ENCODE measurements at places on chromosomes 2 and 18.

- DNase-seq: no peak
Measured at GRCh38 chr18:26624443-26624842, 76.1 kb upstream of the KCTD1 start.

DNA sequence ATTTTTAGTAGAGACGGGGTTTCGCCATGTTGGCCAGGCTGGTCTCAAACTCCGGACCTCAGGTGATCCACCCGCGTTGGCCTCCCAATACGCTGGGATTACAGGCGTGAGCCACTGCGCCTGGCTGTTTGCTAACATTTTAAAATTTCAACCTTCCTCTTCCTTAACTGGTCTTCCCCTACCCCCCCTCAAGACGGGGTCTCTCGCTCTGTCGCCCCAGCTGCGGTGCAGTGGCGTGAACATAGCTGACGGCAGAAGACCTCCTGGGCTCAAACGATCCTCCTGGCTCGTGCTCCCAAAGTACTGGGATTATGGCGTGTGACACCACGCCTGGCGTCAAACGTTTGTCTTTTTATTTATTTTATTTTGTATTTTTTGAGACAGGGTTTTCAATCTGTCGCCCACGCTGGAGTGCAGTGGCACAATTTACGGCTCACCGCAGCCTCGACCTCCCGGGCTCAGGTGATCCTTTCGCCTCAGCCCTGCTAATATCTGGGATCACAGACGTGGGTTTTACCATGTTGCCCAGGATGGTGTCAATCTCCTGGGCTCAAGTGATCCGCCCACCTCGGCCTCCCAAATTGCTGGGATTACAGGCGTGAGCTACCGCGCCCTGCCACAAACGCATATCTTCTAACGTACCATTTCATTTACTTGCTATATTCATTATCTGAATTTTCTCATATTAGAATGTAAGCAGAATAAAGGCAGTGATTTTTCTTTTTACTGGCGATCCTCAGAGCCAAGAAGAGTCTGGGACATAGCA is 984 bp upstream of the MSH2 start:
- no peak for DNase-seq

DNA sequence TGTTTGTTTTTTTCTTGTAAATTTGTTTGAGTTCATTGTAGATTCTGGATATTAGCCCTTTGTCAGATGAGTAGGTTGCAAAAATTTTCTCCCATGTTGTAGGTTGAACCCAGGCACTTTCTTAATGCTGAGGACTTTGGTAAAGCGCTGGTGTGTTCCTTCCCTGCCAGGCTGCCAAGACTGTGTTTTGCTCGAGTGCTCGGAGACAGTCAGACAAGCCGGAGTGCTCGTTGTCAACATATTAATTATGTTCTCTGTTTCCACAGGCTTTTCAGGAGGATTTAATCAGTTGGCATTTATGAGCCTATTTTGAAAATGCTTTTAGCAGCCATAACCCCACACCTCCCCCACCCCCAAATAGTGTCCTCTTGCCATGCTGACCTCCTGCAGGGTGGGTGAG is 6.4 kb downstream of the MTCL1 start:
- no peak for DNase-seq

- peak; percentile 82 for DNase-seq
Measured at GRCh38 chr2:128379021-128380015, 60.6 kb upstream of the HS6ST1 start.

DNA sequence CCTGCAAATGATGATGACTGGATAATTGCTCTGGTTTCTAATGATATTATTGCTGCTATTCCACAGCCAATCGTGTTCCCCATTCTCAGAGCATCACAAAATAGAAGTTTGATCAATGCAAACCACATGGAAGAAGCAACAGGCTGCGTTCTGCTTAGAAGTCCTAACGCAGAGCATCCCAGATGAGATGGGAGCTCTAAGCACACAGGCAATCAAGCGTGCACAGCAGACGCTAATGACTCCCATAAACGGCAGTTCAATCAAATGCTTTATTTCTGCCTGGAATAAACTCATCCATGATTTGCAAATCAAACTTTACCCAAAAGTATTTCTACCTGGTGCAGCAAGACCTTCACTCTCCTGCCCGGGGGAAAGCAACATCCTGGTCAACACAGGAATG is 304.2 kb downstream of the FBXO15 start:
- DNase-seq: no peak
